ENCODE measurements at places on chromosomes 16 and 17.

- no peak for DNase-seq
Measured at GRCh38 chr17:76704805-76705204, 6.0 kb downstream of the MXRA7 start.

- no peak for DNase-seq
Measured at GRCh38 chr16:15880434-15881308, 7.7 kb downstream of the CEP20 start.

DNA sequence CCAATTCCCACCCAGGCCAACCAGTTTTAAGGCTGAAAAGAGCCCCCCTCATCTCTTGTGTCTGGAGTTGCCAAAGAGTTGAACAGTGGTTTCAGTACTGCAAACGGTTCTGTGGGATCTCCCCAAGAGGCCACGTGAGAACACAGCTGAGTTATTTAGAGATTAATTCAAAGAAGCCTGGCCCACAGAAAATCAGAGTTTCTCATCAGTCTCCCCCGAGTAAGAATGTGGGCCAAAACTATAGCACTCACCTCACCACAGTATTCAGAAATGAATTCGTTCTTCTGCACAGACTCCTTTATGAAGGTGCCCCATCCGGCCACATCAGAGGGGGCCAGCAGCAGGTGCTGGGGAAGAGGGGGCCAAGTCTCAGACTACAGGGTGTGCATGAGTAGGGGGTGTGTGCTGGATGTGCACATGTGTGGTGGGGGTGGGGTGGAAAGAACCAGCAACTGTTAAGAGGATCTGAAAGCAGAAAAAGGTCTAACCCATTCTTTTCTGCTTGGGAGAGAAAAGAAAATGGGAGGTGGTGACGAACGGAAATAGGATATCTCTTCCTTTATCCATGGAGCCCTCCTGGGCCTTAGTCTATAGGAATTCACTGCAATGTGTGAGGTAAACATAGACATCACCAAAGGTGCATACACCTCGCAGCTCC lies 22.6 kb downstream of the CNTNAP1 start:
- DNase-seq = no peak

GRCh38 chr16:10594312-10594950 lies 14.0 kb upstream of the EMP2 start:
- DNase-seq = no peak

- no peak for DNase-seq
Measured at GRCh38 chr17:73436954-73437353, 125.2 kb upstream of the CDC42EP4 start.

DNA sequence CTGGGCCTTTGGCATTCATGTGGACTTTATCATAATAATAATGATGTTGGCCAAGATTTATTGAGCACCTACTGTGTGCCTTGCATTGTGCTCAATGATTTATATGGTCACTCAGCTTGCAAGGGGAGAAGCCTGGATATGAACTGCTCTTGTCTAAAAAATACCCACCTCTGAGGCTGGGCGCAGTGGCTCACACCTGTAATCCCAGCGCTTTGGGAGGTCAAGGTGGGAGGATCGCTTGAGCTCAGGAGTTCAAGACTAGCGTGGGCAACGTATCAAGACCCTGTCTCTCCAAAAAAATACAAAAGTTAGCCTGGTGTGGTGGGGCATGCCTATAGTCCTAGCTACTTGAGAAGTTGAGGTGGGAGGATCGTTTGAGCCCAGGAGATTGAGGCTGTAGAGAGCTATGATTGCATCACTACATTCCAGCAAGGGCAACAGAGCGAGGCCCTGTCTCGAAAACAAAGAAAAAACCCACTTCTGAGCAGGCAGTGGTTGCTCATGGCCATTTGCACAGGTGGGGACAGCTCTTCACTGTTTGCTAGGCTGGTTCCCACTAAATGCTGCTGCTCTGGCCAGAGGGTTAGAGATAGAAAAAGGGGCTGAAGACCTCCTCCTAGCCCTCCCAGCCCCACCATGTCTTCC lies 4.3 kb upstream of the ADGRG1 start:
- DNase-seq = no peak

DNA sequence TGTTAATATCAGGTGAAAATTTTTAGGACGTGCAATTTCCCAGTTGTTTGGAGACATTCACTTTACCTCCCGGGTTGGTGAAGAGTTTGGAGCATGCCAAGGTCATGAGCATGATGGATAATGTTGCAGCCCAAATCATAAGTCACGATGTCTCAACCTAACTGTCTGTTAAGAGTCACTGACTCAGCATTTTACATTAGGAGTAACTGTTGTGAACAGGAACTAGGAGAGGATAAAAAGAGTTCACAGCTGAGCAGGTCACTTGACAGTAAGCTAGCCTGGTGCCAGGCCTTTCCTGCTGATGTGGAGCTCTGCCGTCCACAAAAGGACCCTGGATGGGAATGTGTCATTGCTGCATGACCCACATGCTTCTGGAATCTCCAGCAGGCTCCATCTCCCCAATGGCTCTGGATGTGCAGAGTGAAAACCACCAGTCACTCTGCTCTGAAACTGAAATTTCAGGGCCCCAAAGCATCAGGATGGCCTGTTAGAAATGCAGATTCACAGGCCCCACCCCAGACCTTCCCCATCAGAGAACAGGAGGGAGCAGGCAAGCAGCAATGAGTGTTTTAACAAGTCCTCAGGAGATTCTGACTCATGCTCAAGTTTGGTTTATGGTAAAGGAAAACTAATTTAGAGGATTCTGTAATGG lies 371.6 kb upstream of the MAF start:
- DNase-seq = no peak

GRCh38 chr16:2085669-2086068 lies 37.9 kb downstream of the TSC2 start:
- DNase-seq = no peak

DNA sequence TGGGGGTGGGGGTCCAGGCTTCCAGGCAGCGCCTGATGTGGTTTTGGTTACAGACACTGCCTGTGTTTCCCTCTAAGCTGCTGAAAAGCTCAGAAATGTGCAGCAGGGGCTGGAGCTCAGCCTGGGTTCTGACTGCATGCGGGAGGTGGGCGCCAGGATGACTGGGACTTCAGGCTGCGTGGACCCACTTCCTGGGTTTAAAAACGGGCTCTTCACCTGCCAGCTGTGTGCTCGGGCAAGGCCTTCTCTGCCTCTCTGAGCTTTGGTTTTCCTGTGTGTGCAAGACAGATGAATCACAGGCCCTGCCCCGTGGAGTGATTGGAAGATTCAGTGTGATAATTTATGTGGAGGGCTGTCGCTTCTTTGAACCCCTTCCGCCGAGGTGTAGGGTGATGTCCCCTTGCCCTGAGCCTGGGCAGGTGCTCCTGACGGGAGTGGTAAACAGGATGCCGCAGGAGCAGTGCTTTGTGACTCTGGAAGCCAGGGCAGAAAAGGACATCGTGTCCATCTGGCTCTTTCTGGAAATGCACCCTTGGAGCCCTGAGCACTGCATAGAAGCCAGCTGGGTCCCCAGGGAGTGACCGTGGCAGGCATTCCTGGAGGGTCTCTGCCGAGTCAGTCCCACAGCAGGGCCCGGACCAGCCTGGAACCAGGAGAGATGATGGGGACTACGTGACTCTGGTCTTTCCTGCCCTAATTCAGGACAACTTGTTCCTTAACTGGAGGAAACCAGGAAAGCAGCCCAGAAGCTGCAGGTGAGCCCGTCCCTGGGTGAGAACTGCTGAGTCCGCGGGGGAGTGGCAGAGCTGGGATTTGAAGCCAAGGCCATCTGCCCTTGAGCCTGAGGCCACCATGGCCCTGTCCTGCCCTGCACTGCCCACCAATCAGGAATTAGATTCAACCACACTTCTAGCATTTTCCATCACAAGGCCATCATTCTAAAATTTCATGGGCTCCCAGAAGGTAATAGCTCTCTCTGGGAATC lies 28.5 kb upstream of the SLC7A5 start:
- DNase-seq = peak; percentile 18

DNA sequence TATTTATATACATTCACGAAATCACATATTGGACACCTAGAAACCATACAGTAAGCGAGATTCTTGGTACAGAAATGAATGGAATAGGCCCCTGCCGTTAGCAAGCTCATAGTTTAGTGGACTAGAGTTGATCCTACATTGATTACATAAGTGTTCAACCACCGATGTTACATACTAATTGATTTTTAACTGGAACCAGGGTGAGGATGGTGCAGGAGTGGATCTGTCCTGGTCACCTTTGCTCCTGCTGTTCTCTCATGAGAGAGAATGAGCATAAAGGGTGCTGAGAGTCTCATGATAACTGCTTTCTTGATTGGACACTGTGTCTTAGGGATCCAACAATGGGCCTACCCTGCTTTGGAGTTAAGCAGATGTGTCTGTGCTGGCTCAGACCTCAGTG lies 13.9 kb downstream of the MAP2K4 start:
- DNase-seq = no peak

GRCh38 chr17:48244121-48244711 lies 136.7 kb downstream of the SNX11 start:
- DNase-seq = no peak

GRCh38 chr17:68572138-68572842 lies 28.9 kb downstream of the FAM20A start:
- no peak for DNase-seq

GRCh38 chr16:77948835-77949234 lies 73.5 kb upstream of the CLEC3A start:
- no peak for DNase-seq

DNA sequence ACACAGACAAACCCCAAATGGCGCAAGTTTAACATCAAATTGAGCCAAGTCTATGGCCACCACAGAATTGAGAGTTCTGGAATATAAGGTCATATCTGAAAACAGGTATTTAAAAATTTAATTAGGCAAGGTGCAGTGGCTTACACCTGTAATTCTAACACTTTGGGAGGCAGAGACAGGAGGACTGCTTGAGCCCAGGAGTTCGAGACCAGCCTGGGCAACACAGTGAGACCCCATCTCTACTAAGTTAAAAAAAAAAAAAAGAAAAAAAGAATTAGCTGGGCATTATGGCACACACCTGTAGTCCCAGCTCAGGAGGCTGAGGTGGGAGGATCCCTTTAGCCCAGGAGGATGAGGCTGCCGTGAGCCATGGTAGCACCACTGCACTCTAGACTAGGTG lies 19.1 kb downstream of the NFE2L1 start:
- no peak for DNase-seq

DNA sequence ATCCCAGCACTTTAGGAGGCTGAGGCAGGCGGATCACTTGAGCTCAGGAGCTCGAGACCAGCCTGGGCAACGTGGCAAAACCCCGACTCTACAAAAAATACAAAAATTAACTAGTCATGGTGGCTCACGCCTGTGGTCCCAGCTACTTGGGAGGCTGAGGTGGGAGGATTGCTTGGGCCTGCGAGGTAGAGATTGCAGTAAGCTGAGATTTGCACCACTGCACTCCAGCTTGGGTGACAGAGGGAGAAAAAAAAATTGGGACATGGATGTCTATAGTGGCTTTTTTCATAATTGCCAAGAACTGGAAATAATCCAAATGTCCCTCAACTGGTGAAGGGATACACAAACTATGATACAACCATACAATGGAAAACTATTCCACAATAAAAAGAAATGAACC lies 28.6 kb downstream of the OSBPL7 start:
- no peak for DNase-seq

- DNase-seq = no peak
Measured at GRCh38 chr16:19711643-19712042, 6.4 kb downstream of the KNOP1 start.

GRCh38 chr17:79011451-79012147 lies 2.0 kb upstream of the CANT1 start:
- DNase-seq = no peak

DNA sequence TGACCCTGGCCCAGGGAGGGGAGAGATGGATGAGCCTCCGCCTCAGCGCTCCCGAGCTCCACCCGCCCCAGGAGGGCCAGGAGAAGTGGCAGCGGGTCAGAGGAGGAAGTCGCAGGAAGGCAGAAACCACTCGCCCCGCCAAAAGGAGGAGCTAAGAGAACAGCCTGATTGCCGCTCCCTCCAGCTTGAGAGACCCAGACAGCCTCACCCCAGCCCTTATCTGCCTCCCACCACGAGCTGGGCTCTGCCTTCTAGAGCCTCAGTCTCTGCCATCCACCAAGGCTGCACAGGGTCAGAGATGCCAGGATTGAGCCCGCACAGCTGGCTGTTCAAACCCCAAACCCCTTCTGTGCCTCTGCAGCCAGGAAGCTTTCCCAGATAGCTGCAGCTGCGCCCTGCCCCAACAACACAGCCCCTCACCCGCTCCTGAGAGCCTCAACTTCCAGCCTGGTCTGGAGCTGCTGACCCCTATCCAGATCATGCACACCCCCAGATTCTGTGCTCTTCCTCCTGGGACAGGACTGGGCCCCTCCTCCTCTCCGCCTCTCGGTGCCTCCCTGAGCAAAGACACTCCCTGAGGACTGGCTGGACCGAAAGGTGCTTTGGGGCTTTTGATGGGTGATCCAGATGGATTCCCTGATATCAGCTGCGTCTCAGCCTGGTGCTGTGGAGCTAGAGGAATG lies 1.0 kb upstream of the ATP2A3 start:
- DNase-seq = peak; percentile 36

DNA sequence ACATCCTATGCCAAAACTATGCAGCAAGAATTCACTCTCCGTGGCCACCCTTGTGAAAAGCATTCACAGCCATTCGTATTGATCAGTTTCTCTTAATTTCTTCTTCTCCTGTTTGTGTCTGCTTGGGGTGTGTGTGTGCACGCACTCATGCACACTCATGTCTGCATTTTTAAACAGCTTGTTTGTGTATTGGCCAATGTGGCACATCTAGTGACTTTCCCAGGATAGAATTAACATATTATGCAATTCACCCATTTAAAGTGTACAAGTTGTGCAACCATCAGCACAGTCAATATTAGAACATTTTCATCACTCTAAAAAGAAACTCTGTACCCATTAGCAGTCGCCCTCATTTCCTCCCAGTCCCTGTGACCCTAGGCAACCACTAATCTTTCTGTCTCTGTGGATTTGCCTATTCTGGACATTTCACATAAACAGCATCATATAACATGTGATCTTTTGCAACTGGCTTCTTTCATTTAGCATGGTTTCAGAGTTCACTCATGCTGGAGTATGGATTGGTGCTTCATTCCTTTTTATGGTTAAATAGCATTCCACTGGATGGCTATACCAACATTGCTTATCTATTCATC lies 20.1 kb downstream of the IRX3 start:
- DNase-seq = no peak

- DNase-seq = no peak
Measured at GRCh38 chr17:6936370-6937028, 59.4 kb upstream of the ALOX12 start.
